ENCODE measurements at places on chromosomes 7 and 10.

GRCh38 chr10:111118758-111119157 lies 41.9 kb downstream of the ADRA2A start:
- H3K27ac ChIP-seq: no peak overlapping the region
- no peaks in the 10 kb centered on the region for H3K27me3 ChIP-seq
- no peak overlapping the region for H3K4me3 ChIP-seq
- H3K36me3 ChIP-seq: no peaks in the 10 kb centered on the region
- no peaks in the 10 kb centered on the region for H3K4me1 ChIP-seq

- H3K36me3 ChIP-seq: no peaks in the 10 kb centered on the region
- H3K27me3 ChIP-seq: no peaks in the 10 kb centered on the region
- H3K4me1 ChIP-seq: no peaks in the 10 kb centered on the region
- H3K4me3 ChIP-seq: no peak overlapping the region
- no peak overlapping the region for H3K27ac ChIP-seq
Observed at GRCh38 chr10:76553263-76554032, 1084.2 kb downstream of the KCNMA1 start.

DNA sequence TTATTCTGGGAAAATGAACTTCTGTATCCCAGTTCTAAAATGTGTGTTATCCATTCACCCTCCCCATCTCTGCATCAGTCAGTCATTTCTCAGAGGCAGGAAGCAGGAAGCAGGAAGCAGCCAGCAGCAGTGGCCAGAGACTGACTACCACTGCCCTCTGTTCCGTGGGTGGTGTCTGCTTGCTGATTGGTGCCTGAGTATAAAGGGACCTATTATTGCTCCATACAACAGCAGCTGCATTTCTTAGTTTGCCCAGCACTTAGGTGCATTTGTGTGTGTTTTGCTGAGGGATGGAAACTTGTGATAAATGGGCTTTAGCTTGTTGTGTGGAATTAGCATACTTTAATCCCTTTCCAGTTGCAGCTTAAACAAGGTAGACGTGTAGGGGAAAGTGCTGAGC lies 582.2 kb downstream of the SORCS1 start:
- no peak overlapping the region for H3K27ac ChIP-seq
- no peaks in the 10 kb centered on the region for H3K36me3 ChIP-seq
- no peak overlapping the region for H3K4me3 ChIP-seq
- H3K27me3 ChIP-seq: no peaks in the 10 kb centered on the region
- no peaks in the 10 kb centered on the region for H3K4me1 ChIP-seq

GRCh38 chr10:96998329-96998888 lies 166.3 kb downstream of the LCOR start:
- no peaks in the 10 kb centered on the region for H3K36me3 ChIP-seq
- no peak for DNase-seq
- H3K27me3 ChIP-seq: no peaks in the 10 kb centered on the region
- no peak overlapping the region for H3K27ac ChIP-seq

GRCh38 chr10:130233426-130233825 lies 97.2 kb downstream of the GLRX3 start:
- H3K27me3 ChIP-seq: no peaks in the 10 kb centered on the region
- H3K36me3 ChIP-seq: no peaks in the 10 kb centered on the region
- no peak overlapping the region for H3K27ac ChIP-seq
- no peak overlapping the region for H3K4me3 ChIP-seq
- no peak for DNase-seq

DNA sequence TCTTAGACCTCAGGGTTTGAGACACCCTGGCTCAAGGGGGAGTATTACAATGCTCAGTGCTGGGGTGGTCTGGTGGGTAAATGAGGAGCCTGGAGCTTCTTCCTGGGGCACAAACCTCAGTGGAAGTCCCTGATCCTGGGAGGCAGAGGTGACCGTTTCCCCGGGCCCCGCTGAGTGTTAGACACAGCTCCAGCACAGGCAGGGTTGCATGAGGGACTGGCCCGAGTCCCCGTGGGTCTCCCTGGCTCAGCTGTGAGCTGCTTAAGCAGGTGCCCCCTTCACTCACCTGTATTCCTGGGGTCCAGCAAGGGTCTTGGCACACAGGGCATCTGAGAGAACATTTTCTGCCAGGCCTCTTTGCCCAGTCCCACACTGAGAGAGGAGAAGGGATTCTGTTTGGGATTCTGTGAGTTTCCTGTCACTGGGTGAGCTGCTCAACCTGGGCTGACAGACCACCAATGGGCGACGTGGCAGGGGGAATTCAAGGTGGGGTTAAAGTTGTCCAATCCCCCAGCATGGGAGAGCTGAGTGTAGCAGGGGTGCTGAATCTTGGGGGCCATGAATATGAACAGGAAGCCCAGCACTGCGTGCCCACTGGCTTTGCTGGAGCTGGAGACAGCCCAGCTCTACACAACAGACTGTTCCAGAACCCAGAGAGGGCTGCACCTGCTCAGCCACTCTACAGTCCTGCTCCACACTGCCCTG lies 29.9 kb downstream of the DDIT4 start:
- no peaks in the 10 kb centered on the region for H3K4me1 ChIP-seq
- H3K27me3 ChIP-seq: no peaks in the 10 kb centered on the region

DNA sequence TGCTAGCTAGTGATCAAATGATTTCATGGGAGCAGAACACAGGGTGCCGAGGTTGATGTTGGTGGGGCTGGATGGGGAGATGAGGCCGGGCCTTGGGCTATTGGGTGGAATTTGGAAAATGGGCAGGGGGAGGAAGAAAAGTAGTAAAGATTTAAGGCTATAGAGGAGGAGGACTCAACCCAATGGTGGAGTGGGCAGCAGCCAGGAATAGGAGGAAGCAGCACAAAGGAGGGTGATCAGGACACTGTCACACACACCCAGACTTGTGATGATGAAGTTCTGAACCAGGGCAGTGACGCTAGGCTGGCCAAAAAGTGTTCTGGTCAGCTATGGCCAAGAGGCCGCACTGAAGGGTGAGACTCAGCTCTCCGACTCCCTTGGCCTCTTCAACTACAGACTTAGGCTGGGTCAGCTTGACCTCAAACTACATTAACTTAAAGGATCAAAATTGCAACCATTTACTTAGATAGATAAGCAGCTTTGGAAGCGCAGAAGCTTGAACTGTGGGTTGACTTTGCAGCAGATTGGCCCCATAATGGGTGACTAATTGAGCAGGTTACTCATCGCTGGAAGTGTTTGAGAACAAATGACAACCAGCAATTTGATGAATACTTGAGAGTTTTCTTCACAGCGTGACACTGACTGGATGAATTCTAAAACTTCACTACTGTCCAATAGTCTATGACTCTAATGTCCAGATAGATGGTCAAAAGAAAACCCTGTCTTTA lies 29.4 kb upstream of the GPR26 start:
- no peaks in the 10 kb centered on the region for H3K4me1 ChIP-seq
- no peak overlapping the region for H3K4me3 ChIP-seq
- no peak overlapping the region for H3K27ac ChIP-seq

DNA sequence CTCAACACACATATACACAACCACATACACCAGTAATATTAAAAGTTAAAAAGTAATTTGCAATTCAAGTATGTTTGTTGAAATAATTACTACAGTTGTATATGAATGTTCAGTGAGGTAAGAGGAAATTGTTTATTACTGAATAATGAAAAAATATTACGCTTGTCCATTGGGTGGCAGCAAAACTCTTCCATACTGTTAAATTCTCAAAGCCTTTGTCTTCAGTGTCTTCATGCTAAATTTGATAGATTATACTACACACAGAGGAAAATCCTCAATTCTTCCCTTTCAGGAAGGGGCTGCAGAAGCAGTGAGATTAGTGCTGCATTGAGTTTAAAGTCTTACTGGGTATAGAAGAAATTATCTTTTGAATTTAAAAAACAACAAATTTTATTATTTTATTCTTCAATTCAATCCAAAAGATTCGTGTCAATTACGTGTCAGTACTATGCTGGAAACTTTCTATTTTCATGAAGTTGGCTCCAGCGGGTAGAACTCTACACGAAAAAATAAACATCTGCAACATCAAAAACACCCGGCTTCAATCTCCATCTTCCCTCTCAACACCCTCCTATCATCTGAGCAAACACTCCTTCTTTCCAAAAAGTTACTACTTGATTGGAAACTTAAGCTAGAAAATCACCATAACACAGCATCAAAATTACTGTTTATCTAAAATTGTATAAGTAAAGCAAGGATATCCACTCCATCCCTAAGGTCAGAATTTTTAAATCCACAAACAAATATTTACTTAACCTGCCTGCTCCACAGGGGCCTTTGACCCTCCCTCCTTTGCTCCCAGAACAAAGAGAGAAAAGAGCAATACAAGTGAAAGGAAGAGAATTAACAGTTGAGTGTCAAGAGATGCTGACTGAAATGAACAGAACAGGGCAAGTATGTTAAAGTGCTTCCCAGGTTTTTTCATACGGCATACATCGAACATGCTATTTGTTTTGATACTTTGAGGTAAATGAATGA lies 37.0 kb upstream of the TES start:
- no peak overlapping the region for H3K4me3 ChIP-seq
- peak; percentile 69 for DNase-seq
- H3K27me3 ChIP-seq: no peaks in the 10 kb centered on the region
- H3K4me1 ChIP-seq: no peaks in the 10 kb centered on the region

GRCh38 chr7:127995881-127996215 lies 35.4 kb downstream of the LRRC4 start:
- H3K4me3 ChIP-seq: no peak overlapping the region
- no peaks in the 10 kb centered on the region for H3K27me3 ChIP-seq
- no peak overlapping the region for H3K27ac ChIP-seq
- H3K36me3 ChIP-seq: no peaks in the 10 kb centered on the region

DNA sequence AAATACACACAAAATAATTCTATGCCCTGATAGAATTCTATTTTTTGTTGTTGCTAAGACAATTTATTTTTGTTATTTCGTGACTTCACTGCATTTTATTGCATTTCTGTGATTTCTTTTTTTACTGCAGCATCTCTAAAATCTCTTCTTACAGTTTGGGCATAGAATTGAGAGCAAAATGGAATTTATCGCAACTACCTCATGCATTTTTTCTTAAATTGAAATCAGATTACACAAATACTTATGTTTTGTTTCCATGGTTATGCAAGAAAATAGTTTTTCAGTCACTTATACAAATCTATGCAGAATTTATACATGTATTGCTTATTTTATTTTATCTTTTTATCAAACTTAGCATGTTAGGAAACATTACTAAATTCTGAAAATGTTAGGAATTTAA lies 781.8 kb upstream of the LRRTM3 start:
- H3K36me3 ChIP-seq: no peaks in the 10 kb centered on the region
- H3K27me3 ChIP-seq: no peaks in the 10 kb centered on the region
- H3K4me3 ChIP-seq: no peak overlapping the region
- no peak overlapping the region for H3K27ac ChIP-seq
- H3K4me1 ChIP-seq: no peaks in the 10 kb centered on the region

- H3K4me3 ChIP-seq: no peak overlapping the region
- no peaks in the 10 kb centered on the region for H3K27me3 ChIP-seq
- no peaks in the 10 kb centered on the region for H3K4me1 ChIP-seq
- H3K36me3 ChIP-seq: no peaks in the 10 kb centered on the region
Observed at GRCh38 chr7:132750096-132750495, 173.8 kb upstream of the PLXNA4 start.

DNA sequence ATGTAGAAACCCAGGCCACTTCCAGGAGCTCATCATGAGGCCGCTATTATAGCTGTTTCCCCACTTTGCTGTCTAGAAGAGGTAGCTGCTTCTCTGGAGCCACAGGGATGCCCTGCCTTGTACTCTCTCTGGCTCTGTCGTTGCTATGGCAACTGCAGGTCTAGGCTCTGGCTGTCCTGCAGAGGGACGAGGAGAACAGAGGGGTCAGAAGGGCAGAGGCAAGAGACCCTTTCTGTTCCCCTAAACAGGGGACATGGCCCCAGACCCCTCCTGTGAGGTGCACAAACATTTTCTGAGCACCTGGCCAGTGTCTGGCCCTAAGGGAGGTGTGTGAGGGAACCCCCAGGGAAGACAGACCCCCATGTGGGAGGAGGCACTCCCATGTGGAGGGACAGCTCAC lies 31.4 kb downstream of the ITPRIP start:
- no peak for DNase-seq
- no peak overlapping the region for H3K27ac ChIP-seq
- H3K4me1 ChIP-seq: peaks cover 41% of the 10 kb centered on the region
- no peak overlapping the region for H3K4me3 ChIP-seq

- H3K4me3 ChIP-seq: no peak overlapping the region
- no peak for DNase-seq
- no peak overlapping the region for H3K27ac ChIP-seq
- no peaks in the 10 kb centered on the region for H3K36me3 ChIP-seq
- H3K4me1 ChIP-seq: no peaks in the 10 kb centered on the region
Observed at GRCh38 chr10:113158183-113158582, 208.1 kb downstream of the TCF7L2 start.

Data from naive thymus-derived CD4-positive, alpha-beta T cell (primary cell).